IMR-90 (cell line): ENCODE measurements at places on chromosomes 6 and 20. TPM values are rescaled to one million over a fixed set of nuclear protein-coding genes. Genes with fewer than 3 reads are reported as not detected.

C20orf202 gene
- total RNA-seq, result not detected in 2 replicates

PROKR2 gene
- total RNA-seq, result not detected in 2 replicates

AGPAT1 gene
- total RNA-seq, result 27.2 TPM in 2 replicates

FOXQ1 gene
- not detected in 2 replicates for total RNA-seq

MPIG6B gene
- total RNA-seq, result not detected in 2 replicates

TFAP2D gene
- total RNA-seq, result not detected in 2 replicates

STMND1 gene
- not detected in 2 replicates for total RNA-seq

RIPOR3 gene
- total RNA-seq, result 0.28 and 0.54 TPM in 2 replicates

L3MBTL1 gene
- 1.7 and 2.2 TPM in 2 replicates for total RNA-seq

PRICKLE4 gene
- not detected in 2 replicates for total RNA-seq

NINL gene
- 3.0 and 3.6 TPM in 2 replicates for total RNA-seq

VWA7 gene
- under 0.01 and 0.28 TPM in 2 replicates for total RNA-seq

CEP250 gene
- 35.1 and 38.3 TPM in 2 replicates for total RNA-seq

DSP gene
- 20.1 and 23.6 TPM in 2 replicates for total RNA-seq

TGM2 gene
- 237 and 268 TPM in 2 replicates for total RNA-seq

CFAP61 gene
- total RNA-seq, result under 0.01 TPM in 1 of 2 replicates, not detected in the other

DCDC2 gene
- not detected in 2 replicates for total RNA-seq

OR2H1 gene
- total RNA-seq, result not detected in 2 replicates

UST gene
- total RNA-seq, result 13.8 and 14.4 TPM in 2 replicates

NFKBIE gene
- 7.5 and 7.9 TPM in 2 replicates for total RNA-seq

IMPG1 gene
- total RNA-seq, result not detected in 2 replicates

REM1 gene
- not detected in 2 replicates for total RNA-seq

SYNJ2 gene
- total RNA-seq, result 43.3 and 45.2 TPM in 2 replicates

CBLN4 gene
- not detected in 2 replicates for total RNA-seq

C20orf141 gene
- 0.36 TPM in 1 of 2 replicates, not detected in the other for total RNA-seq

VSTM2L gene
- total RNA-seq, result under 0.01 and 0.18 TPM in 2 replicates

RBL1 gene
- 7.5 and 10.8 TPM in 2 replicates for total RNA-seq

MCM8 gene
- 11.5 and 13.9 TPM in 2 replicates for total RNA-seq

ARG1 gene
- not detected in 2 replicates for total RNA-seq

KCNQ2 gene
- not detected in 2 replicates for total RNA-seq

LY6G6C gene
- total RNA-seq, result not detected in 2 replicates

HEY2 gene
- total RNA-seq, result not detected in 2 replicates

PRND gene
- total RNA-seq, result not detected in 2 replicates

ZNF512B gene
- 6.4 and 6.5 TPM in 2 replicates for total RNA-seq

ATP6V1G2 gene
- 1.4 and 3.1 TPM in 2 replicates for total RNA-seq

BPIFB1 gene
- not detected in 2 replicates for total RNA-seq

SYCP2L gene
- total RNA-seq, result not detected in 2 replicates

LRRC73 gene
- total RNA-seq, result under 0.01 TPM in 2 replicates

VSX1 gene
- not detected in 2 replicates for total RNA-seq

DACT2 gene
- not detected in 2 replicates for total RNA-seq
